Glutamatergic neuron (in vitro differentiated cells): ENCODE measurements at places on chromosomes 7 and 10. TPM values are rescaled to one million over a fixed set of nuclear protein-coding genes. Genes with fewer than 3 reads are reported as not detected.

The OIT3 gene
- not detected for total RNA-seq

The LIPJ gene
- total RNA-seq: 0.22 TPM

The HYAL4 gene
- not detected for total RNA-seq

The DDC gene
- total RNA-seq: 3.8 TPM

The NPTX2 gene
- total RNA-seq: 81.2 TPM
